Prostate gland (tissue), 2 donors: ENCODE measurements at places on chromosomes 3 and 15.
A peak's percentile ranks its signal among the peaks of the same experiment; 100 is the strongest.

- DNase-seq, result no peak
These were observed 155.6 kb upstream of the STT3B start for GRCh38 chr3:31377045-31377642.

GRCh38 chr3:118587847-118588246 is 446.8 kb downstream of the IGSF11 start:
- DNase-seq, result no peak

DNA sequence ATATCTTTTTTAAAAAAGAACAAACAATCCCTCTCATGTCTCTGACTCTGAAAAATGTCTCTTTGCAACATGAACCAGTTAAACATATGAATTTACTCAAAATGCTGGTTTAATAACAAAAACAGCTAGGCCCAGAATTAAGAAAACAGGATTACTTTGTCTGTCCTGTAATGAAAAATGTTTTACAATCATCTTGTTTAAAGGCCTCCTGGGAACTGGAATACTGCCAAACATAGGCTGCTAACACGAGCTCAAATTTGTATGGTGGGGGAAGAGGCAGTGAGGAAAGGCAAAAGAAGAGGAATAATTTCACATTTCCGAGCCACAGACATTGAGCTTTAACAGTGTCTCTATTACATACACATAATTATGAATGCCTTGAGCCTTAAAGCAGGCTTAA is 61.7 kb upstream of the PPIB start:
- peak; percentile 46 for DNase-seq

DNA sequence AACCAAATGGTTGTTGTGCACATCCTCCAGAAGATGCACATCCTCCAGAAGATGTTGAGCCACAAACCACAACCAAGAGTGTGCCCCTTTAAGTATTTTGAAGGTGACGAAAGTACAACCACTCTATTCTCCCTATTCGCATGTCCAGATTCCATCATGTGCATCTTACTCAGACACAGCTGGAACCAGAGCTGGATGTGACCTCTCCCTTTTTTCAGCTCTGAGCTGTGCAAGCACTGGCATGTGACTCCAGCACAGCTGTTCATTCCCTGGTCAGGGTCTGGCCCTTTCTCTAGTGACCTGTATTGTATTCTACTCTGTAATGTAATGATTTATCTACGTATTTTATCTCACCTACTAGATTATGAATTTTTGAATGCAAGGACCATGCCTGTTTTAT is 29.3 kb upstream of the DLG1 start:
- DNase-seq, result no peak

- DNase-seq, result no peak
These were observed 101.4 kb downstream of the TGFBR2 start for GRCh38 chr3:30707825-30708224.
